ENCODE measurements at places on chromosomes 5 and 9. TPM values are rescaled to one million over a fixed set of nuclear protein-coding genes. Genes with fewer than 3 reads are reported as not detected.

Gene CERCAM
- 7.9 TPM for total RNA-seq

Gene ANKRD34B
- total RNA-seq = 2.9 TPM

Gene MYOT
- not detected for total RNA-seq

Gene OR1Q1
- total RNA-seq = not detected

GRCh38 chr9:117823576-117823975, 119.4 kb downstream of the TLR4 start:
- no peak for DNase-seq

DNA sequence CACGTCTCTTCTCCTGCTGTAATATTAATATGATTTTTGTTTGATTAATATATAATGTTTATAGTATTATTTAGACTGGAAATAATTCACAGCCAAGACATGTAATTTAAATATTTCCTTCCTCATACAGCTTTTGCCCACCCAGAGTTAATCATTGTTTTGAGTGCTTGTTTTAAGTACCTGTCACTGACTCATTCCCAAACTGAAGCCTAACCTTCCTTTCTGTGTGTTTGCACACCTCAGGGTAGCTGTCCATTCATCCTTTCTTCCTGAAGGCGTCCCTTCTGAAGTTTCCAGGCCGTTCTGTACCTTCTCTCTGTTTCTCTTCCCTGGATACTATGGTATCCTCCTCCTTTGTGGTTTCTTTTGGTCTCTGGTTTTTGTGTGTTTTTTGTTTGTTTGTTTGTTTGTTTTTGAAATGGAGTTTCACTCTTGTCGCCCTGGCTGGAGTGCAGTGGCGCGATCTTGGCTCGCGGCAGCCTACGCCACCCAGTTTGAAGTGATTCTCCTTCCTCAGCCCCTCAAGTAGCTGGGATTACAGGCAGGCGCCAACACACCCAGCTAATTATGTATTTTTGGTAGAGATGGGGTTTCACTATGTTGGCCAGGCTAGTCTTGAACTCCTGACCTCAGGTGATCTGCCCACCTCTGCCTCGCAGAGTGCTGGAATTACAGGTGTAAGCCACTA, 312.4 kb downstream of the DOCK8 start:
- DNase-seq = no peak

- DNase-seq = no peak
Measured at GRCh38 chr9:69513141-69513820, 158.9 kb downstream of the APBA1 start.

- no peak for DNase-seq
Measured at GRCh38 chr9:127664678-127665507, 41.9 kb upstream of the CFAP157 start.

DNA sequence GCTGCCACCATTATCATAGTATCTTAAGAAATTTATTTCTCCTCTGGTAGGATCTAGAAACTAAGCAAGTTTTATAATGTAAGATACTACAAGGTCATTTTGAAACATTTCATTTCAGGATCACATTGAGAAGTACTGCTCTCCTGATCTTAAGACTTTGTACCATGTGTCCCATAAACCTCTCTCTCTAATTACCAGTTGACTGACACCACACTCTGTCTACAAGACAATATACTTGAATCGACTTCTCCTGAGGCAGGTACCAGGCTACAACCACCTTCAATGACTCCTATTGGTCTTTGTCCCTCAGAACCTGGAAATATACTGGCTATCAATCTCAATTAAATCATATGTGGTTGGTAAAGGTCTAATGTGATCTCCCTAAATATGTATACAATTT, 597.0 kb downstream of the PTPRD start:
- no peak for DNase-seq

DNA sequence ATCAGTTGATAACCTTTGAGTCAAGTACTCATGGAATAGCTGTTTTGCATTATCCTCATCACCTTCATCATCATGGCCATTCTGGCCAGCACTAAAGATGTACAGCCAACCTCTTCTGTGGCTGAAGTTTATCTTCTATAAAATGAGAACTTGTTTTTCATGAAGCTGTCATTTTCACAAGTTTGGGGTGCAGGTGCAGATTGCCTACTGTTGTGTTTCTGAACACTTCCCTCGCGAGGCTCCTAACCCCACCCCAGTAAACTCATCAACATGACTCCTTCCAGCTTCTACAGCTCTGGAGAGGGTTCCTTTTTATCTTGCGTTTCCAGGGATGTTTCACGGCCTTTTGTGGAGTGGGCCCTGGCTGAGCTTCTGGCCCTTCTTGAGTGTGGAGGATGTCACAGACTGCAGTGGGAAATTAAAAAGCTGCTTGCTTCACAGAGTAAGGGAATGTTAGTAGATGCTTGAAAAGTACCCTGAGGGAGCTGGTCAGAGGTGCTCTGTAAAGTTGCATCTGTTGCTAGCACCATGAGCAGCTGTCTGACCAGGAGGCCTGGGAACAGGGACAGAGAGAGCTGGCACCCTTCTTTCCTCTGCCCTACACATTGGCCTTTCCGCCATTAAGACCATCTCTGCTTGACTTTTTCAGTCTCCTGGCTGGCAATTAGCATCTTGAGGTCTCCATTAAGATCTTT, 24.9 kb downstream of the SYK start:
- no peak for DNase-seq

GRCh38 chr9:134486596-134486995, 155.0 kb upstream of the COL5A1 start:
- DNase-seq = no peak

DNA sequence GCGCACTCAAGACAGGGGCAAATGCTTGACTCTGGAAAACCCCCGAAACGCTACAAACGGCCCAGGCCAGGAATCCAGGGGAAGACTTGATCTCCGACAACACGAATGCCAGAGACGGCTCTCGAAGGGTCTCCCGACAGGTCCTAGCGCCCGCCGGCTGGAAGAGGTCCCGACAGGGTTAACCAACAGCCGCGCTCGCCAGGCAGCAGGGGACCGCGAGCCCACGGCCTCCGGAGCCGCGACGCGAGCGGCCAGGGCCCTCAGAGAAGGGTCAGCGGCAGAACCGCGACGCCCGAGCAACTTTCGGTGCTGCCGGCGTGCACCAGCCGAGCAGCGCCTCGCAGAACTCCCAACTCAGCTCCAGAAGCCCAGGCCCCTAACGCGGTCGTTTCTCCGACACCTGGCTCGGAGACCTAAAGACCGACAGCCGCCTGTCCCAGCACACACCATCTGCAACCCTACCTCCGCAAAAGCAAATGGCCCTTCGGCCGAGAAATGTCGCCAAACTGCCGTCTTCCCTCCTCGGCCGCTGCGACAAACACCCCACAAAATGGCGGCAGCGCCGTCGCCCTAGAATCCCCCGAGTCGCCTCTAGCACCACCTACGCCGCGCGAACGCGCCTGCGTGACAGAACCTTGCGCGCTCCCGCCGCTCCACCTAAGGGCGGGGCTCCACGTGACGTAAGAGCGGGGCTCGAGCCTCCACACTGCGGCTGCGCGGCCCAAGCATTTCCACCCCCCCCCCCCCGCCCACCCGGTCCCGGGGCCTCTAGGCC, at the start of gene CLK4:
TSS of gene CLK4 (minus strand) at position 567 of the 775 bp plus-strand sequence. CDS start 3,634 bp downstream, outside the sequence.
- DNase-seq = peak; percentile 96
